ENCODE measurements at places on chromosomes 5 and 9.

DNA sequence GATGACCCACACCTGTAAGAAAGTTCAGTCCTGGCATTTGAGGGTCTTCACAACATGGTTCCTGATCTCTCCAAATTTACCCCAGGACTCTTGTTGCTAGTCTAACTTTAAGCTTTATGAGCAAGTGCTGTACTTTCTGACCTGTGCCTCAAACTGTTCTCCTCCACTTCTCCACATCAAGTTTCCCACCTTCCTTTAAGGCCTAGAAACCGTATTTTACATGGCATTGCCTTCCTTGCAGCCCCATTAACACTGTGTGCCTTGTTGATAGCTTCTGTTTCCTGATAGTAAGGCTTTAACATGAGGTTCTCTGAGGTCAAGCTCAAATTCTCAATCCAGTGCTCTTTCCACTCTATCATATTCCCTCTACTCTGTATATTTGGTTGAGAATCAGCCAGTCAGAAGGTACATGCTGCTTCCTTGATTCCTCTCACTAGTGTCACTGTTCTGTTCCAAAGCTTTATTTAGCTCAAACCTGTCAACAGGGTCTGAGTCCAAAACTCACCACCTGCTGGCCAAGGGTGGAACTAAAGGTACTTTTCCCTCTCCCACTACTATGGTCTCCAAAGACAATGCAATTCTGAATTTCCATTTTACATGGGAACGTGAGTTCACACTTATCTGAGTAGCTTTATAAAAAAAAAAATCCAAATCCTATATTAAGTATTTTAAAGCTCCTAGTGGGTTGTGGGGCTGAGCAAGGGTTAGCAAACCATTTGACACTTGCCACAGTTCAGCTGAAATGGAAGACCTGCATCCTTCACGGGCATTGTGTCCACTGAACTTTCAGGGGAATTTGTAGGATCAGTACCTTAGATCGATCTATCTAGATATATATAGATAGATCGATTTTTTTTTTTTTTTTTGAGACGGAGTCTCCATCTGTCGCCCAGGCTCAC, 21.1 kb downstream of the VCP start:
- no peak for DNase-seq

DNA sequence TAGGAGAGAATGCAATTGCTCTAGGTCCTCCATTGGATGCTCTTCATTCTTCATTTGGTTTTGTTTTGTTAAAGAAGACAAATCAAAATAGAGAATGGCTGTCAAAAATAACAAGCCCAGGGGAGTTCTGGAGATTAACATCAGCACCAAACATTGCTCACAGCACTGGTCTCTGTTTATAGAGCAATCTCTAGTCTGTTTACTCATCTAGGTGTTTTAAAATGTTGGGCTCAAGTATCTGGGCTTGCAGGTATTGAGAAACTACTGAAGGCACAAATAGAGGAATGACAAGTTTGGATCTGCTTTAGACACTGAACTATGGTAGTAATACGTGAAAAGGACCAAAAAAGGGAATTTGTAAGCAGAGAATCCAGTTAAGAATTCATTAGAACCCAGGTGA, 77.0 kb upstream of the TMC1 start:
- DNase-seq, result no peak

- no peak for DNase-seq
Observed at GRCh38 chr9:37200433-37201005, 80.1 kb downstream of the ZCCHC7 start.

DNA sequence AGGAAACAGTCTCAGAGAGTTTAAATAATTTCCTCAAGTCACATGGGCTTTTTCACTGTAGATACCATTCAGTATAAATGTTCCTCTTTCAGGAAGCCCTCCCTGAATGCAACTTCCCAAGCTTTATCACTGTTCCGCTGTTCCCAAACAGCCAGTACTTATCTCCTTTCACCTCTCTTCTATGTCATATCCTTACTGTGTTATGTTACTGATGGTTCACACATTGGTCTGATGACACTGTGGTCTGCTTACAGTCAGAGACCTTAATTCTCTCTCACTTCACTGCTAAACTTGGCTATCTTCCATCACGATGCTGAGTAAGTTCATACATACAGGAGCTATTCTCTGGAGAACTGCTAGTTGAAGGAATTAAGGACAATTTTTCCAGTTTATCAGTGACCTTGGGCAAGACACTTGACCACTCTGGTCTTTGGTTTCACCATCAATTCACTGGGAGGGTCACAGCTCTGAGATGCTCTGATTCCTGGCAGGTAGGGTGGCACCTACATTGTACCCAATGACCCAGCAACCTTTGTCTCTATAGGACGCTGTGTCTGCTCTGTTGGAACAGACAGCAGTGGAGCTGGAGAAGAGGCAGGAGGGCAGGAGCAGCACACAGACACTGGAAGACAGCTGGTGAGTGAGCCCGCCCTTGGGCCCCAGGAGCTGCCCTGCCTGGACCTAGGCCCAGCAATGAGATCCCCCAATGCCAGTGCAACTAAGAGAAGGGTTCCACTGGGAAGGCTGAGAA, 42.1 kb upstream of the RARS1 start:
- DNase-seq, result no peak

- DNase-seq, result no peak
Observed at GRCh38 chr9:125919565-125919964, 172.4 kb downstream of the PBX3 start.

DNA sequence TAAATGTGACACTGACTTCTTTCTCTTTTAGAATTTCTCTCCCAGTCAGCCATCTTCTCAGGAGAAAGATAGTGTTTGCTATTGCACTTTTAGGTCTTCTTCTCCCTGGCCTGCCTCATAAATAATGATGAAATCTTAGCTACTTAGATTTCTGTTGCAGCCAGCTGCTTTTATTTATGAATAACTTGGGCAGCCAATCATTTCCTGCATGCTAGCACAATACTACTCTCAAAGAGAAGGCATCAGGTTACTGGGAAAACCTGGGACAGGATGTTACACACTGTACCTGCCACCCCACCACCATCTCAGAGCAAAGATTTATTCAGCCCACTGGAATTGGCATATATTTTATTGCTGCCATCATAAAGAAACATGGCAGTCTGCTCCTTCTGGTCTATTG, 266.6 kb downstream of the PRELID2 start:
- no peak for DNase-seq

DNA sequence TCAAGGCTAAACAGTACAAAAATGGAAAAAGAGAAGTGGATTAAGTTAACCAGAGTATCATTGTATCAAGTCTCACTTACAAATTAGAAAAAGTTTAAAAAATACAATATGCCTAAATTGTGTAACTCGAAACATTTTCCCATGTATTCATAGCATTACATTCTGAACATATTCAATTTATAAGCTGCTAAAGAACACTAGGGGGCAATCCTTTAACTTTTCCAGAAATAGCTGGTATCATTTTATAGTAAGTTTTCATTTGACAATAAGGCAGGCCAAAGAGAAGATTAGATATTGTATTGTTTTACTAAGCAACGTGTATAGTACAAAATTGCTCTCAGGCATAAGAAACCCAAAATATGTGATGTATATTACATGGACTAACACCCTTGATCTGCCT, 234.6 kb downstream of the ADGRV1 start:
- DNase-seq, result no peak

DNA sequence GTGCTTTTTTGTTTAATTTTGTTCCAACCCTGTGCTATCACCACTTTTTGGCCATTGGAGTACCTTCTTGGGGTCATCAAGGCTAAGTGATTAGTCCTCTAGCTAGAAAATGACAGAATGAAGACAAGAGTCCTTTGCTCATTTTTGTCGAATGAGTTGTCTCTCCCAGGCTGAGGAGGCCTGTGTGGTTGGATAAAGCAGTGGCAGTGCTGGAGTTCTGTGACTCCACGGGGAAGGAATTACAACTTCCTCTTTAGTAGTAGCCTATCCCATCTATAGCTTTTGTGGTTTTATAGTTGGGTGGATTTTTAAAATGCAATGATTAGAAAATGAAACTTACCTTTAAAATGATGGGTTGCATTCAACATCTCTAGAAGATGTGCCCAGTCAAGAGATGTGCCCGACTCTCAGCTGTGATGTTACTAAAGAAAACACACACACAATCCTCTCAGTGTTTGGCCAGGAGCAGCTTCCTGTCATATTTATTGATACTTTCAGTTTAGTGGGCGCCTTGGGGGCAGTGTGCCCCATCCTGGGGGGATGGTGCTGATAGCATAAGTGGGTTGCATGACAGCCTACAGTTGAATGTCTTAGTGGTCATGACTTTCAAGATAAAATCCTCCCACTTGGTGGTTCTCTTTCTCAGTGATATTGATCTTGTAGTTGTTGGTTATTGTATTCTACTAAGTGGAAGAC, 11.9 kb downstream of the OTULINL start:
- DNase-seq, result no peak

DNA sequence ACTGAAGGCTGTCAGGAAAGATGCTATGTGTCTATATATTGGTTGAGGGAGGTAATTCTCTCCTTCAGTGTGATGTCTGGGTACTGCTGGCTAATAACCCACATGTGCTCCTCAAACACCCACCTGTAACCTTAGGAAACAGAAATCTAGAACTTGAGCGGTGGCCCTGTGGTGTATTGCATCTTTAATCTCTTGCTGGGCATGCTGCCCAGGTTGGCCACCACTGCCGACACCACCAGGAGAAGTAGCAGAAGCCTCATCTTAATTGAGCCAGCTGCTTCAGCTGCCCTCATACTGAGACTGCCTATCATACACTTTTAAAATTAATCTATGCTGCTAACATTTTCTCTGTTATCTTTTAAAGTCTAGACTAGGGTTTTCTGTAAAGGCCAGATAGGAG, 103.5 kb upstream of the C5orf63 start:
- no peak for DNase-seq

DNA sequence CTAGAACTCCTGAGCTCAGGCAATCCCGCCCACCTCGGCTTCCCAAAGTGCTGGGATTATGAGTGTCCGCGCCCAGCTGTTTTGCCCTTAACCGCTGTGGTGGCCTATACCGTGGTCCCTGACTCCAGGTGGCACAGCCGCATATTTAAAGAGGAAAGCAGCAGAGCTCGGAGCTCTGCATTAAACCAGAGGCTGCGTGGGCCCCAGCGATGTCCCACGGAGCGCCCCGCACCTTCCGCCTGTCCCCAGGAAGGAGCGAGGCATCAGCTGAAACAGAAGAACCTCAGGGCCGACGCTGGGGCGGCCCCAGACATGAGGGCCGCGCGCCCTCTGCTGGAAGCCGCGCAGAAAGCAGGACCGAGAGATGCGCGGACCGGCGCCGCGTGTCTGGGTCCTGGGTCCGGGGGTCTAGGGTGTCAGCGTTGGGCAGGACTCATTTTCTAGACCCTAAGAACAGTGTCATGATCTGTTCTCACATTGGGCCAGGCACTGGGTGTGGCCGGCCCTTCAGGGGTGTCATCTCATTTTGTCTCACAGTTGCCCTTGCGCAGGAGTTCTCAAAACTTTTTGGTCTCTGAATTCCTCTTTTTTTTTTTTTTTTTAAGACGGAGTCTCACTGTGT, 37.7 kb downstream of the LAMC3 start:
- DNase-seq, result peak; percentile 75

DNA sequence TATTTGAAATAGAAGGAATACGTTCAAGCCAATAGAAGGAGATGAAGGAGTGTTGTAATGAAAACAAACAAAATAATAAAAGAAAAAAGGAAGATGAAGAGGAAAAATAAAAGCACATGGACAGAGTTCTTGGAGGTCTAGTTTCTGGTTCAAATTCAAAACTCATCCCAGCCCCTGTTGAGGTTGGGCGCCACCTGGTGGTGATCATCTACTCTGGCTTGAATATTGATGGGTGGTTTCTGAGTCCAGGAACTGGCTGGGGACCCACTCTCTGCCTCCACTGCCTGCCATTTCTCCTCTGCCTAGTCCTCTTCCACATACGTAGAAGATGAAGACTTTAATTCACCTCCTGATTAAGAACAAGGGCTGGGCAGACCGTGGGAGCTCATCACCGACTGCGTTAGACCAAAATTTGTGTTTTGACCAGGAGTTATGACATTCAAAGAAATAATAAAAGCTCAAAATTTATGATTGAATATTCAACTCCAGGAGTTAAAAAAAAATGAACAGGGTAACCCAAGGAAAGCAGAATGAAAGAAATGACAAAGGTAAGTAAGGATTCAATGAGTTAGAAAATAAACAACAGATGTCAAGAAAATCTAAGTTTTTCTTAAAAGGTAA, 99.0 kb upstream of the SLC1A3 start:
- DNase-seq, result peak; percentile 56

DNA sequence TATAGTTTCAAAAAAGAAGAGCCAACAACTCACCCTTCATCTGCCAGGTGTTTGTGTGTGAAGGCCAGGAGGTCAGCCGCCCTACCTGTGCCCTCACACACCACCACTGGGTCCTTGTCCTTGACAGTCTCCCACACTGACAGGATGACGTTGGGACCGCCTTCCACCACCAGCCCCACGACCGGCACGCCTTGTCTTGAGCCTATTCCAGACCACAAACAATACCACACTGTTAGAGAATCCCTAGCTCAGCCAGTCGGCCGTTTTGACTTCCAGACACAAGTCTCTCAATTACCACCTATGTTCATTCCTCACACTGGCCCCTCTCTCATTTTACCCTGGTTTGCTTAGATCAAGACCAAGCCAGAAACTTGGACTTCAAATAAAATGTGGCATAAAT, 66.1 kb downstream of the TRPM6 start:
- DNase-seq, result no peak

DNA sequence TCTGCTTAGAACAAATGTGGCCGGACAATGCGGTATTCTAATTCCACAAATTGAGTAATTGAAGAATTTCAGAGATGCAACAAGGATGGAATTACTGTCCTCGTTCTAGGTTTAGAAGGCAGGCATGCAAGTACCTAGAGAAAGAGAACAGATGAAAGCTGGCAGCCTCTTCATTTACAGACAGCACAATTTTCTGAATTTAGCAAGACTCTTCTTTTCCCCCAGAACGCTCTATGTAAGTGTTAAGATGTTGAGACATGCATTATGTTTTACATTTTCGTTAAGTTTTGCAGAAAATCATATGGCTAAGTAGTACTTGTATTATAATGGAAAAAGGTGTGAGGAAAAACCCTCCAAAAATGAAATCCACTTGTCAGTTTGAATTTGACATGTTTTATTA, 259.5 kb upstream of the ARRDC3 start:
- DNase-seq, result no peak

DNA sequence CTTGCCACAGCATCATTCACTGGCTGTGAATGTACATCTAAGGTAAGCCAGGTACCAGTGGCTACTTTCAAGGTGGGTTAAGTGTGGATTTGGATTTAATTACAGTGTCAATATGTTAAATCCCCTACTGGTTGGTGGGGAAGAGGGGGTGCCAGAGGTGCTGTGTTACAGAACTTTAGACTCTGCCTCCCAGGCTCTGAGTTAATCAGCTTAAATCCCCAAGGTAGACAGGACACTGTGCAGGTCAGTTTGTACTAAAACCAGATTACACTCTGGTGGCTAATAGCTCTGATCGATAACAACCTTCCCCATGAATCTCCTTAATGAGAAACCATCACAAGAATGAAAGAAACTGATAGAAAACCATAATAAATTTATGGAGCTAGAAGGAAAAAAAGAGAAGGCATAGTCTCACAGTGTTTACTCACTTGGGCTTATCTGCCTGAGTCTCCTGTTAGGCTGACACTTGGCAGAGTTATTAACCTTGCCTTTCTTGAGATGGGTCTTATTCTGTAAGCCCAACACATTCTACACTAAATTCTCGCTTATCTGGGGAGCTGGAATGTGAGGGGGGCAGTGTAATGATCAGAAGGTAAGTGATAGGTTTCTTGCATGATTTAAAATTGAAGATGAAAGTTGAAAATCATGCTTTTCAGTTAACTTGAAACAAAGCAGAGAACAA, 106.8 kb downstream of the LMNB1 start:
- DNase-seq, result no peak

Measured in activated B cell treated with CpG ODN at 0.5 μM for 24 hours (primary cell).